ENCODE measurements at places on chromosomes 11 and 22.

- no peak for DNase-seq
Measured at GRCh38 chr11:128492903-128493569, 94.3 kb downstream of the ETS1 start.

DNA sequence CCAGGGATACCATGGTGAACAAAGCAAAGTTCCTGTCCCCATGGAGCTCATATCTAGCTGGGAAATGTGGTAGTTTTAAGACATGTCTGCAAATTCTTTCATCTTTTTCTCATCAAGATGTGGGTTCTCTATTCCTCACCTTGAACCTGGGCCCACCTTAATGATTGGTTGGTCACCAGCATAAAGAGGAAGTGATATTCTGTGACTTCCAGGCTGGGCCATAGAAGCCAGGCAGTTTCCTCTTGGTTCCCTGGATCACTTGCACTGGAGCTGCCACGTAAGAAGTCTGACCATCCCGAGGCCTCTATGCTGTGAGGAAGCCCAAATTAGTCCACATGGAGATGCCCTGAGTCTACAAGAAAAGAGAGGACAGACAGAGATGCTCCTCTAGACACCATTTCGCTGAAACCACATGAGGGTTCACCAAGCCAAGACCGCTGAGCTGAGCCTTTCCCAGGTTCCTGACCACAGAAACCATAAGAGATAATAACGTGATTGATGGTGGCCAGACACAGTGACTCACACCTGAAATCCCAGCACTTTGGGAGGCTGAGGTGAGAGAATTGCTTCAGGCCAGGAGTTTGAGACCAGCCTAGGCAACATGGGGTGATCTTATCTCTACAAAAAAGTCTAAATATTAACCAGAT is 119.5 kb upstream of the ISX start:
- no peak for DNase-seq

DNA sequence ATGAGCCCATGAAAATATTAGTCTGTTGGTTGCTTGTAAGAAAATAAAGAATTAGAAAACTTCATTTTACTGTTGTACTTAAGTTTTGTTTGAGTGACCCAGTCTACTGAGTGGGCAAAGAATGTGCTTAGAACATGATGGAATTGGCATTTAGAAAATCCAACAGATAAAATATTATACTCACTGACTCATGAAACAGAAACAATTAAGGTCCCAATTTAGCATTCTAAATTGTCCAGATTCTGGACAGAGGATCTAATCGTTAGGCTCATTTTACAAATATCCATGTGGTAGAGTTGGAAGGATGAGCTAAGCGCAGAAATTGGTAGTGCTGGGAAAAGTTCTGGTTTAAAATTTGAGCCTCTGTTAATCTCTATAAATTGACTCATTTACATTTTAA is 45.4 kb downstream of the METTL15 start:
- no peak for DNase-seq

GRCh38 chr11:122707111-122707510 is 51.6 kb downstream of the UBASH3B start:
- DNase-seq: no peak
